H1 (cell line): ENCODE measurements at places on chromosomes 7 and 10. TPM values are rescaled to one million over a fixed set of nuclear protein-coding genes. Genes with fewer than 3 reads are reported as not detected.

PDZD8 gene
- total RNA-seq: 48.8 and 50.1 TPM in 2 replicates

CYP17A1 gene
- not detected in 2 replicates for total RNA-seq

SH2D4B gene
- 0.10 and 0.13 TPM in 2 replicates for total RNA-seq

CCSER2 gene
- total RNA-seq: 30.5 and 32.4 TPM in 2 replicates

EPDR1 gene
- 5.9 and 6.4 TPM in 2 replicates for total RNA-seq

DNA sequence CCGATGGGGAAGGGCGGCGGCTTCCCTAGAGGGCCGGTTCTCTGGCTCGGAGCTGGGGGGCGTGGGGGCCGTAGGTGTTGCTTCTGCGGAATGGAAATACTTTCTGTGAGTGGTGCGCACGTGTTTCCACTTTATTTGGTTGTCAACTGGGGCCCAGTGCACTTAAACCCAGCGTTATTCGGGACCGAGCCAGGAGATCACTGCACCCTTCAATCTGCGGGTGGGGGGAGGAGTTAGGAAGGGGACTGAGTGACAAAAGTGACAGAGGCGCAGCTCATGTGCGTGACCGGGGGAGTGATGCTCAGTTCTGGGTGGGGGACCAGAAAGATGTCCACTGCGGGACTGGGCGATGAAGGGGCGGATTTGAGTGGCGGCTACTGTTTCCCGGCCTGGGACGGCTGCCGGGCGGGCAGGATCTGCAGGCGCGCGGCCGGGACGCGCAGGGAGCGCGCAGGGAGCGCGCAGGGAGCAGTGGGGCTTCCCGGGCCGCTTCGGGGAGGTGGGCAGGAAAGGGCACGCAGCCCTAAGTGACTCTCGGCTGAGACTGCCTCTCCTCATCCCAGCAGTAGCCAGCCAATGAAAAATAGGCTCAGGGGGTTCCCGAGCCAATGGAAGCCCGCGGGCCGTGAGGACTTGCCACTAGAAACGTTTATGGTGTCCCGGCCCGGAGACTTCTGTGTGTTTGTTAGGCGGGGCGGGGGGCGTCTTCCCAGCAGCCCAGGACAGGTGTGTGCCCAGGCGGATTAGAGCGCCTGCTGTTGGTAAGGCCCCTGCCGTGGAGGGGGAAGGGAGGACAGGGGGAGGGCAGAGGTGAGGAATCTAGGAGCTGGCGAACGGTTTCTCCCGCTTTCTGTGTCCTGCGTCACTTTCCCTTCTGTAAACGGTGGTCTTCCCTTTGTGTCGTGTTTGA is 54.3 kb upstream of the KDM7A start:
- DNase-seq: peak; percentile 71

GRCh38 chr10:122249991-122250750 is 20.9 kb upstream of the BTBD16 start:
- DNase-seq: no peak

DNA sequence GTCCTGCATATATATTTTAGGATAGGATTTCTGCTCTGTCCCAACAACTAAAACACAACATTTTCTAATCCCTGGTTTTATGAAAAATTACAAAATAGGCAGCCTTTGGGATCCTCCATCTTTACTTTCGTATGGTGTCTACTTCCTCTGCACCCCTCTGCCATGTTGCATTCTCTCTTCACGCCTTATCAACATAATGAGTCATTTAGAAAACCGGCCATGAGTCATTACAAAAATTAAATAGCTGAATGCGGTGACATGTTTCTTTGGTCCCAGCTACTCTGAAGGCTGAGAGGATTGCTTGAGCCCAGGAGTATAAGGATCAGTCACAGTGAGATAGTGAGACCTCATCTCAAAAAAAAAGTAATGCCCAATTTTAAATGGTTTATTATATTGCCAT is 148.1 kb upstream of the CELF2 start:
- no peak for DNase-seq

DNA sequence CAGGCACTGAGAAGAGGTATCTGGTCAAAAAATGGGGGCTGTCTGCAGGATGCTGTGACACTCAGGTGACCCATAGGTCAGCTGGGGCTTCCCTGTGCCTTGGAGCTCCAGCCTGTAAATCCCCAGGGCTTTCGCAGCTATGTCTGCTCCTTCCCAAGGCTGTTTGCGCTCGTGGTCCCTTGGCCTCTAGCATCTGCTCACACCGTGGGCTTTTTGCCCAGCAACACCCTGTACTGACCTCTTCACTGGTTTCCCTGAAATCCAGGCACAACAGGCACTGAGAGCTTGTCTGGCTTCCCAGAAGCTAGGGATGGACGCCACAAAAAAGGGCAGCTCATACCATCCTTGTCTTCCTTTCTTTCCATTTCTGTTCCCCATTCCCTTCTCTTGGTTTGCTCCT is 280.3 kb upstream of the HABP2 start:
- DNase-seq: no peak

DNA sequence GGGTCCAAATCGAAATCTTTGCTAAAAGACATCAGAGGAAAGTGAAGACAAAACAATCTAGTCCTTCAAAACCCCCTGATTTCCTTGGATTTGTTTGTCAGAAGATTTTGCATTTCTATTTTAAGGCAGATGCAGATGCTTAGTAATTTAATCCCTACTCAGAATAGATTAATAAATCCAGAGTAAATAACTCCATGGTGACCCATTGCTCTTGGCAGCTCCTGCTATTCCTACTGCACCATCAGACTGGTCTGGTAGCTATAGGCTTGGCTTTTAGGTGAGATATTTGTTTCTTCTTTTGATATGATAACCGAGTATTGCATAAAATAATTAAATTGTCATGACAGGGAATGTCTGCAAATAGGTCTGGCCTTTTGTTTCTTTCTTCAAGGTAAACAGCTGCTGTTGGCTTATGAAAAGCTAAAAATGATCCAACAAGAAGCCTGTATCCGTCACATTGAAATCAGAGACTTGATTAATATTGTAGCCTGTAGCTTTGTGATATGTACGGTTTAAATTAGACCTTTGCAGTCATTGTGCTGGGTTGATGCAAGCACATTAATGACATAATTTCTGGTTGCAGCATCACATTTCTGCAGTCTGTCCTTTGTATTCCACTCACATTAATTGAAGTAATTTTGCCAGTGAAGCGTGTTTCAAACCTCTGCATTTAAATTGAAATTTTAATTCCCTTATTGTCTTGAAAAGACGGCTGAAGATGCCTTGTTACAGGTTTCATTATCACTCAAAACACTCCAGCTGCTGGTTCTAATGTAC is 40.7 kb downstream of the EXOC4 start:
- DNase-seq: no peak

GRCh38 chr7:2624293-2624886 is 7.4 kb upstream of the TTYH3 start:
- no peak for DNase-seq

DNA sequence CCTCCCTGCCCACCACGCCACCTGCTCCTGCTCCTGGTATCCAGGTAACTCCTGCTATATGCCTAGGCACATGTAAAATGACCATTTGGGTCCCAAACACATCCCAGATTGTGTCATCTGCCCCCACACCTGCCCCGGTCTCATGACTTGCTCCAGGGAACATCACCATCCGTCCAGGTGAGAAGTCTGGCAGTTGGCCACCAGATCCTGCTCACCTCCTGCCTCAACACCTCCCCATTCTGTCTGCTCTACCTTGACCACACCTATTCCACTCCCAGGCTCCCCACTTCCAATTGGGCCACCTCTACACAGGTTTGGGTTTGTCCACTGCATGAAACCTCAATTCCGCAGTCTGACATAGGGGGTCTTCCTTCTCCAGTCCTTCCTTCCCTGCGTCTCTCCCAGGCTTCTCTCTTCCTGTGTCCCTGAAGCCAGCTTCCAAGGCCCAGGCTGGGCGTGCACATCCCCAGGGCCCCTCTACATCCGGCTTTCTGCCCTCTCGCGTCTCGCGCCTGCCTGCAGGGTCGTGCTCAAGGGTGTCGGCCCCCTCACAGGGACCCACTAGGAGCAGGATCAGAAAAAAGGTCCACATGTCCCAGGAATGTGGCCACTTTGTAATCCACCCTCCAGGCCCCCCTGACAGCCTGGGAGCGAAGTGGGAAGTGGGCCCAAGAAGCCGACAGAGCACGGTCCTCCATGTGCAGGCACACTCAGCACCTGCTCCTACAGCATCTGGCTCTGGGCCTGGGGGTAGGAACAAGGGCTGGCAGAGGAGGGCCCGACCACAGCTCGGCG is 49.3 kb upstream of the DAGLB start:
- DNase-seq: no peak

GRCh38 chr10:31768467-31768866 is 160.2 kb downstream of the ARHGAP12 start:
- DNase-seq: no peak

- DNase-seq: no peak
These were observed 32.0 kb upstream of the RBM20 start for GRCh38 chr10:110612087-110612486.

- DNase-seq: no peak
These were observed 1.5 kb downstream of the FHIP2A start for GRCh38 chr10:114823077-114823463.

DNA sequence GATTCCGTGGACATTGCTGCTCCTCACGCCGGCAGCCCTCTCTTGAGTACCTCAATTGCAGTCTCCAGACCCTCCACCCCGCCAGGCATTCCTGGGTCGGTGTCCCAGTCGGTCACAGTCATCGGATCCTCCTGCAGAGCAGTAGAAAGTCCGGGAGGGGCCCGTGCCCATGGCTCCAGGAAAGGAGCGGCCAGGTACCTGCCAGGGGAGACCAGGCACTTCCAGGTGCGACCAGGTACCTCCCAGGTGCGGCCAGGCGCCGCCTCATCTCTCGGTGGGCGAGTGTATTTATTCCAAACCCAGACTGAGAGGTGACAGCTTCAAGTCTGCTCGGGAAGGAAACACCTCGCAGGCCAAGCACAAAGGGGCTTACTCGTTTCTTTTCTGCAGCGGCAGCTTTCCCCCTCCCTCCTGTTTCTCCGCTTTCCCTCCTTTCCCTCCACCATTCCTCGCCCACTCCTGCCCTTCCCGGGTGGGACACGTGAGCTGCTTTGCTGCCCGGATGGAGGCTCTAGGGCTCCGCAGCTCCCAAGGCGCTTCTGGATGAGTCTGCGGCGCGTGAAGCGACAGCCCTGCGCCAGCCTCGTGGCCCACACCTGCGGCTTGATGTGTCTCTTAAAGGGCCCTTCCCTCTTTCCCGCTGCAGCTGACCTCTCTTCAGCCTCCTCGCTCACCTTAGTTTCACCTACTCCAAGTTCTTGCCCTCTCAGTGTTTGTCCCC is 39.4 kb upstream of the AGK start:
- DNase-seq: no peak

GRCh38 chr7:80259-81067 is 111.9 kb upstream of the FAM20C start:
- DNase-seq: no peak
